AG08396 (cell line): ENCODE measurements at places on chromosomes 16 and 17.

DNA sequence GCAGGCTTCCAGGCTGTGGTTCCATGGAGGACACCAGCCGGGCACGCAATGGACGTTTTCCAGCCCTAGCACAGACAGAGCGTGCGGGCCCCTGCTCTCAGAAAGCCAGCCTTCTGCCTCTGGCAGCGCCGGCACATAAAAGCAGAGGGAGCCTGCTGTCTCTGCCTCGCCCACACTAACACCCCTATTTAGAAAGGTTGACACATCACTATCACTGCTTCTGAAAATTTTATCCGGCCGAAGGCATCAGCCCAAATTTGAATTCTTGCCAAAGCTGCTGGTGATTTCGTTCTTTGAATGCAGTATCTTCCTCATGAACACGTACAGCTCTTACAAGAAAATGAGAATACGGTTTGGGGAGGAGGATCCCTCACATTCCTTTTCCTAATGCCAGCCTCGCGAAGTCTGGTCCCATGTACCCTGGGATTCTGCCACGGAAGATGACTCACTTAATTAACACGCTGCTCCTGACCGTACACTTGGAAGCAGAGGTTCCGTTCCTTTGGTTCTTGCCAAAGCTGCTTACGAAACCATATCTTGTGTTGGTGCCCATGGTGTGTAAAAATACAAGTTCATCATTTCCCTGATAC is 1.3 kb upstream of the RAB11FIP3 start:
- DNase-seq, result peak; percentile 94

DNA sequence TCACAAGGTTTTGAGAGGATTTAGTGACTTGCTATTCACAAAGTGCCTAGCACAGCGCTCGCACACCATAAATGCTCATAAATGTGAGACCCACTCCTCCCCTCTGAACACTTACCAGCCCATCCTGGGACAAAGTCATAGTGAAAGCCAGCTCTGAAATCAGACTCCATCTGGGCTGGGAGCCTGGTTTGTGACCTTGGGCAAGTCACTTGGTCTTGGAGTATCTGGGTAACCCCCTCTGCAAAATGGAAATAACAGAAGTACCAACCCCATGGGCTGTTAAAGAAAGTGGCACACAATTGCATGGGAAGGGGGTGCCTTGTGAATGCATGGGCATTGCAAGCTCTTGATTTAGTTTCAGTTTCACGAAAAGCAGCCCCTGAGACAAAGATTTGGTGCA is 104.7 kb upstream of the CDH5 start:
- no peak for DNase-seq

DNA sequence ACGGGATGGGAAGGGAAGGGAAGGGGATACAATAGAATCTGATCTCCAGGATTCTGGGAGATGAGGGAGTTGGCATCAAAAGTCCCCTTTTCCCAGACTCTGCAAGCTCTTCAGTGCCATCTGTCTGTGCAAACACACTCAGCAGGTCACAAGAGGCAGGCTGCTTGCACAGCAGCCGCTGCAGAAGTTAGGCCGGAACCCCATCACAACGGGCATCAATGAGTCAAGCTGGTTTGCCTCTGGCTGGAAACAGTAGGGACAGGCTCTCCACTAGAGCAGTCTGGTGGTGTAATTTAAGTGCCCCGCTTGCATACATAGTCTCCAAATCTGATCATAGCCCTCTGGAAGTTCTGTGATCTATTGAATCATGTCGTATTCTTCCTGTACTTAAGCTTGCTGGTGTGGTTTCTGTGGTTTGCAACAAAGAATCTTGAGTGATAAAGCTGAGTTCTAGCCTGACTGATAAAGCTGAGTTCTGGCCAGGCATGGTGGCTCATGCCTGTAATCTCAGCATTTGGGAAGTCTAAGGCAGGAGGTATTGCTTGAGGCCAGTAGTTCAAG is 33.7 kb upstream of the KDM8 start:
- DNase-seq, result peak; percentile 48

GRCh38 chr16:86768228-86768791 is 190.0 kb downstream of the FOXL1 start:
- no peak for DNase-seq

DNA sequence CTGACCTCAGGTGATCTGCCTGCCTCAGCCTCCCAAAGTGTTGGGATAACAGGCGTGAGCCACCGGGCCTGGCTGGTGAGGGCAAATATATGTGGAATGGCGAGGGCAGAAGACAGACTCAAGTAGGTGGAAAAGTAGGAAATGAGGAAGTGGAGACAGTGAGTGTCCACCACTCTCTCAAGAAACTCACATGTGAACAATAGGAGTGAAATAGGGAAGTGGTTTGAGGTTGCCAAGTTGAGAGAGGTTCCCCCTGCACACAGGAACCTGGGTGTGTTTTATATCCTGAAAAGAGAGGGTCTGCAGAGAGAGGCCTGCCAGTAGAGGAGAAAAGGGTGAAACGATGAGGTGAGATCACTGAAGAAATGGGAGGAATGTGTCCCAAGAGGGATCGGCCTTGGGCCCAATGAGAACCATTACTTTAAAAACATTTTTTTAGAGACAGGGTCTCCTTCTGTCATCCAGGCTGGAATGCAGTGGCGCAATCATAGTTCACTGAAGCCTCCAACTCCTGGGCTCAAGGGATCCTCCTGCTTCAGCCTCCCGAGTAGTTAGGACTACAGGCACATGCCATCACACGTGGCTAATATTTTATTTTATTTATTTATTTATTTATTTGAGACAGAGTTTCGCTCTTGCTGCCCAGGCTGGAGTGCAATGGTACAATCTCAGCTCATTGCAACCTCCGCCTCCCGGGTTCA is 17.1 kb upstream of the CORO1A start:
- no peak for DNase-seq

DNA sequence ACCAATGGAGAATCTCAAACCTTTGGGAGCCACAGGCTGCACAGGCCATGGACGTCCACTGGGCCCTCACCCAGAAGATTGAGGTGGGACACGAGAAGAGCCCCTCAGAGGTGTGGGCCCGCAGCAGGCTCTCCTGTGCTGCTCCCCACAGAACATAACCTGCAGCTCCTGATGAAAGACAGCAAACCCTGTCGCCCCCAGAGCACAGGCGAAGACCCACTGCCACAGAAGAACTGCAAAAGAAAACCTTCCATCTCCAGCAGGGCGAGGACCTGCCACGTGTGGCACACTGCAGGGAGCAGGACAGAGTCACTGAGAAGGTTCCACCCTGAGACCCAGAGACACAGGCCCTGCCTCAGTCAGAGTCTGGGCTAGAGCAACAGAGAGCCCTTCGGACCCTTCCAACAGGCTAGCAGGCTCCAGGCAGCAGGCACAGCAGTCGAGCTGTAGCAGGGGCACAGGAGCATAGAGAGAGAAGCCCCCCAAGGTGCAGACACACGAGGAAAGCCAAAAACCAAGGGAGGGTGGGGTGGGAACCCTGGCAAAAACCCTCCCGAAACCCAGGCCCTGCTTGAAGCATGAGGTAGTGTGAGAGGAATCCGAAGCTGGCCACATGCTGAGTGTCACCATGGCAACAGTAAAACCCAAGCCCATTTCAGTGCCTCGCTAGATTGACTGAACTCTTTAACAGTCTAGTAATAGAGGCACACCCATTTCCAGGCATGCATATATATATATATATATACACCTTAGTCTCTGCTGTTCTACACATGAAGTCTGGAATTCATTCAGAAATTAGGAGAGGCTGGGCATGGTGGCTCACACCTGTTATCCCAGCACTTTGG is 60.0 kb upstream of the CHMP6 start:
- peak; percentile 93 for DNase-seq

DNA sequence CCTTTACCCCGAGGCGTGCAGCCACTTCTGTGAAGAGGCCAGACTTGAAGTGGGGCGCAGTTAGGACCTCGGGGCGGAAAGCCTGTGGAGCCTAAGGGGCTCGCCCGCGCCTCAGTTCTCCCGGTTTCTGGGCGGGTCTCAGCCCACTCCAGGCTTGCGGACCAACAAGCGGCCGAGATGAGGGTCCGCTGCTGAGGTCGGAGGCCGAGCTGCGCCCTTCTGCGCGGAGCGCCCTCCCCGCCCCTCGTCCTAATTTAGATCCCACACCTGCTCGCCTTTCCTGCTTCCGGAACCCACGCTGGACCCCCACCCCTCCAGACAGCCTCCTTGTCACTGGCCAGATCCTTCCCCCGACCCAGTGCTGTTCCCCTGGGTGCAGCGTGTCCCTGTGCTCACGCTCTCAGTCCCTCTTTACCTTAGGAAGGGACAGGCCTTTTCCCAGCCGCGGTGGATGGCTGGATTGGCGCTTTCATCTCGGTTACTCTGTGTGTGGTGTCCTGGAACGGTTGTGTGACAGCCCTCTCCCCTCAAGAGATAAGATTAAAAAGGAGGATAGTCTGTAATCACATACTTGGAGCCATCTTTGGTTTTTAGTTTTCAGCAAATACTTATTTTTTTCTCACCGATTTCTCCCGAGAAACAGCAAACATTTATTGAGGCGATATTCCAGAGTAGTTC is 933 bp upstream of the ATXN7L3 start:
- no peak for DNase-seq

- DNase-seq, result no peak
Measured at GRCh38 chr17:76983075-76983775, 115.0 kb downstream of the MGAT5B start.

- no peak for DNase-seq
Measured at GRCh38 chr17:78416791-78417530, 38.5 kb downstream of the PGS1 start.

DNA sequence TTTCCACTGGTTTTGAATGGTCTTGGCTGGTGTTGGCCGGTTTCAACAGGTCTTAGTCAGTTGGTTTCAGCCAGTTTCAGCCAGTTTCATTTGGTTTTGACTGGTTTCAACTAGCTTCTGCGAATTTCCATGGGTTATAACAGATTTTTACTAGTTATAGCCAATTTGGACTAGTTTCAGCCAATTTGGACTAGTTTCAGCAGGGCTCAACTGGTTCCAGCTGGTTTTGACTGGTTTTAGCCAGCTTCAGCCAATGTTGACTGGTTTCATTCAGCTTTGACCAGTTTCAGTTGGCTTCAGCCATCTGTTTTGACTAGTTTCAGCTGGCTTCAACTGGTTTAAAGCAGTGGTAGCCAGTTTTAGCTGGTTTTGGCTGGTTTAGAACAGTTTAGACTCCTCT is 432.6 kb downstream of the UTP18 start:
- no peak for DNase-seq

DNA sequence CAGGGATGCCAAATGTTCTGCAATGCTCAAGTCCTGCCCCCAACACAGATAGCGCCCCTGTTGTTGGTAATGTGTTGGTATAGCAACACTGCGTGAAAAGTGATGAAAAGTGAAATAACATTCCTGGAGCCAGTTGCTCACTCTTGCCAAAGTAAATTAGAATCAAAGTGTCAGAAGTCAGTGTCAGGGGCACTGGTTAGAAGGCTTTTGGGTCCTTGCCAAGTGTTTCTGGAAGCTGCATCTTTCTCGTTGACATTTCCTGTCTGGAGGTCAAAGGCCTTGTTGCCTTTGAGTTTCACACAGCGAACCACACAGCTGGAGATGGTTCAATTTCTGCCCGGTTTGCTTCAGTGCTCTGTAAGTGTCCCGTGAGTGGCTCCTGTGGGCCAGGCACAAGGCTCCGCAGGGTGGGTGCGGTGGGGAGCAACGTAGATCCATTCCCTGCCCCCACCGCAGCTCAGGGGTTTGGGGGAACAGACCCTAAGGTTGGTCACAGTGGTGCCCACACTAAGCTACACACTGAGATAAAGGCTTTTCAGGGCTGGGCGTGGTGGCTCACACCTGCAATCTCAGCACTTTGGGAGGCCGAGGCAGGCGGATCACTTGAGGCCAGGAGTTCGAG is 3.6 kb upstream of the SLC16A5 start:
- no peak for DNase-seq

DNA sequence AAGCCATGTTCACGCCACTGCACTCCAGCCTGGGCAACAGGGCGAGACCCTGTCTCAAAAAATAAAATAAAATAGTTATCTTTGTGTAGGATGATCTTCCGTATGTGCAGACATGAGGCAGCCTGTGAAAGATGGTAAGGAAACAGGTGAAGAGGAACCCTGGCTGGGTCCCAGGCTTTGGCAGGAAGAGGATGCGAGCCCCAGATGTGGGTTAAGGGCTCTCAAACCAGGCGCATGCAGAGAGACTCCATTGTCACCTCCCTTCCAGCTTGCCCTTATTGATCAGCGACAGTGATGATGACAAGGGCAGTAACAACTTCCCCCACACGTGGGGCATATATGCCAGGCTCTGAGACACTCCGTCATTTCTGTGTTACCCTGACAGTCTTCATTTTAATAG is 106.8 kb downstream of the GNAO1 start:
- no peak for DNase-seq

GRCh38 chr17:50690887-50691549 is 16.7 kb downstream of the ANKRD40 start:
- DNase-seq, result no peak

- DNase-seq, result no peak
Measured at GRCh38 chr17:11601661-11602060, 3.4 kb downstream of the DNAH9 start.

DNA sequence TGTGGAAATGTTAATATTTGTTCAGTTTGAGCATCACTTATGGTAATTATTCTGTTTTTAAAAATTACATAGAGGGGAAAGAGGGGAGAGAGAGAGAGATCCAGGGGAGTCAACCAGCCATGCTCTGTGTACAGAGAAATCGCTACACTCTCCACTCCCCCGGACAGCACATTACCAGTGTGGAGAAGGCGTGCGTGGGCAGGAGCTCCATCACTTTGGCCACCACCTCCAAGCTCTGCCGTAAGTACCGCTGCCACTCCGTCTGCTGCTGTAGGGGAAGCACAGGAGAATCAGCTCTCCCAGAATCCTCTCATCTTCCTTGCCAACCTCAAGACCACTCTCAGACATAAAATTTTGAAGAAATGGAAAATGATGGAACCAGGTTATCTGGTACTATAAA is 70.2 kb upstream of the GSG1L start:
- DNase-seq, result no peak

DNA sequence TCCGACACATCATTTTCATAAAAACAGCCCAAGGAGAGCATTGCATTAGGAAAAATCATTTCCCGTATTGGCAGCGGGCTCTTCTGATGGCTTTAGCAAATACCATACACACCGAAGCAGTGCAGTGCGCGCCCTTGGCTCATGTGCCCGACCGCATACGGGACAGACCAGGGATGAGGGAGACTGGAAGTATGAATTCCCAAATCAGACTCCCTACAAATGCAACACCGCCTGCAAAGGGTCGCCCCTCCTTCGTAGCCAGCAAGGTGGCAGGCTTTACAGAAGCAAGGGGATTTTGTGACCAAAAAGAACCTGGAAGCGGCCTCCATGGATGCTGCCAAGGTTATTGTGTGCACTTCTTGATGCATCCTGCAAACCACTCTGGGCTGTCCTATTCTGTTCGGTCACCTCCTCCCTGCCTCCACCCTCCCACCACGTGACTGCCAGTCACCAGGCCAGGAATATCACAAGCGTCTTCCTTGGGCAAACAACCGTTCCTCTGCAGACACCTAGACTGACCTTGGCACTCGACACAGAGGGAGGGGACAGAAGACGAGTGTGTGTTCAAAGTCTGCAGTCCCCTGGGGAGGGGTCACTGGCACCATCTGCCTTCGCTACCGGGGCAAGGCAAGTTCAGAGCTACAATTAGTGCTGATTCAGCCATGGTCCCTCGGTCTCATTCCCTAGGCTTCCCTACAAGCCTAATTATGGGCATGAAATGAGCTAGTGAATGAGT is 460.4 kb downstream of the SLC39A11 start:
- no peak for DNase-seq

- no peak for DNase-seq
Measured at GRCh38 chr16:86635176-86635876, 57.0 kb downstream of the FOXL1 start.

GRCh38 chr17:36104701-36105181 is 1.1 kb downstream of the CCL4 start:
- no peak for DNase-seq
